ENCODE measurements at places on chromosomes 2 and 18. TPM values are rescaled to one million over a fixed set of nuclear protein-coding genes. Genes with fewer than 3 reads are reported as not detected.

GRCh38 chr18:44689736-44690135, 9.0 kb downstream of the SETBP1 start:
- DNase-seq: no peak

The RBM45 gene
- polyA plus RNA-seq: 7.8 TPM

DNA sequence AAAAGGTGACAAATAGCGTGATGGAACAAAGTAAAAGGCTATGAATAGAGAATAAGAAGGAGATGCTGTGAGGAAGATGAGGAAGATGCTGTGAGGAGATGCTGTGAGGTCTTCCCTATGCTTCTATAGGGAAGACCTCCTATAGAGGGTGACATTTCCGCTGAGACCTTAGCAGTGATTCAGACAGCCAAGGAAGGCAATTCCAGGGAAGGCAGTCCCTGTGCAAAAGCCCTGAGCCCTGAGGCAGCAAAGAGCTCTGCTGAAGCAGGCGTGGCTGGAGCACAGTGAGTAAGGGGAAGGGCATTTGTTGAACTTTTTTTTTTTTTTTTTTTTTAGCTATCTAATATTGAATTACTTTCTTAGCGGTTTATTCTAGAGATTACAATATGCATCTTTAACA, 142.7 kb upstream of the FOSL2 start:
- no peak for DNase-seq

The HOXD10 gene
- not detected for polyA plus RNA-seq

- peak; percentile 32 for DNase-seq
Observed at GRCh38 chr2:854460-854859, 96.2 kb upstream of the SNTG2 start.

The PKDCC gene
- polyA plus RNA-seq: 145 TPM

- no peak for DNase-seq
Observed at GRCh38 chr18:31942291-31942998, 483 bp downstream of the TRAPPC8 start.

Data from right cardiac atrium (tissue), 5 donors.